ENCODE measurements at places on chromosomes 5 and 9.

DNA sequence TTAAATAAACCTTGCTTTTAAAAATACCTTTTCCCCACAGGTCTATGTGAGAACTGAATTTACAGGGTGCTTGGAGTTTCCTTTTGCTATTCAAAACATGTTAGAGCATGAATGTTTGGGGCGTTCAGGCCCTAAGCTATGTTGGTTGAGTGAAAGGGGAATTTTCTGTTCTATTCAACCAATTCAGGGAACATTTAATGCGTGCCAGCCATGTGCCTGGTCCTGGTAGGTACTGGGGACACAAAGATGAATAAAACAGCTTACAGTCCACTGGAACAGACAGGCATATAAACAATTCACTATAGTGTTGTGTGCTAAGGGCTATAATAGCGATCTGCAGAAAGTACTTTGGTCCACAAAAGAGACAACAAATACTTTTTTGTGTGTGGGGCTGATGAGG, 108.5 kb downstream of the ZSWIM6 start:
- DNase-seq: no peak

DNA sequence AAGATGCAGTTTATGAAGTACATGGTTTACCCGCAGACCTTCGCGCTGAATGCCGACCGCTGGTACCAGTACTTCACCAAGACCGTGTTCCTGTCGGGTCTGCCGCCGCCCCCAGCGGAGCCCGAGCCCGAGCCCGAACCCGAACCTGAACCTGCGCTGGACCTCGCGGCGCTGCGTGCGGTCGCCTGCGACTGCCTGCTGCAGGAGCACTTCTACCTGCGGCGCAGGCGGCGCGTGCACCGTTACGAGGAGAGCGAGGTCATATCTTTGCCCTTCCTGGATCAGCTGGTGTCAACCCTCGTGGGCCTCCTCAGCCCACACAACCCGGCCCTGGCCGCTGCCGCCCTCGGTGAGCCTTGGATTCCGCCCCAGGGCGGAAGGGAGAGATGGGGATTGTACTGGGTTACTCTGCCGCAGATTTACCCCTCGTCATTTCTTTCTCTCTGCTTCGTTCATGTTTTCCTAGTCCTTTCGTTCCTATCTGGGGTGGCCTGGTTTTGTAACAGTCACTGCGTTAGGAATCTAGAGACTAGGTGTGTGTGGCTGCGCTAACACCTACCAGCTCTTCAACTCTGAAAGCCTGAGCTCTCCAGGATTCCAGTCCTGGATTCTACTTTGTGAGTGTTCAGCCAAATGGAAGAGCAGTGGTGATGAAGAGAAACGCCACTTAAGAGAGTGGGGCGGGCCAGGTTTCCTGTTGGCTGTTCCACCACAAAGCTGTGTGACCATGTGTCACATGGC, 638 bp downstream of the MRPS30 start:
- DNase-seq: no peak

DNA sequence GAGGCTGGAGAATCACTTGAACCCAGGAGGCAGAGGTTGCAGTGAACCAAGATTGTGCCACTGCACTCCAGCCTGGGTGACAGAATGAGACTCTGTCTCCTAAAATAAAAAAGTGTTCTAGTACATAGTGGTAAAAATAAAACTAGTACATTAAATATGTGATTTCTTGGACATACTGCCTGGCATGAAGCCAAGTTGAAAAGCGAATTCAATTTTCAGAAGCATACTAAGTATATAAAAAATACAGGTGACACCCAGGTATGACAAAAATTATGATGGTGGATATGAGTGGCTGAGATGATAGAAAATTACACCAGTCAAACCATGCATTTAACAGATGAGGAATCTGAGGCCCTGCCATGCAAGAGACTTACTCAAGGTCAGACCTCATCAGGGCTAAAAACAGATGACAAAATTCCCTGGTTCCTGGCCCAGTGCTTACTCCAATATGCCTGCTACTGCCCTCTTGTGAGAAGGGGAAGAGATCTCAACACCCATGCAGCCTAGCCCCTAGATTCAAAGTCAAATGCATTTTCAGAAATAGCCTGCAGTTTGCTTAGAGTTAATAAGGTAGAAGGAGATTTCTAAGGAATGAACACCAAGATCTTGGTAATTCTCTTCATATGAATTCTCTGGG, 46.6 kb upstream of the GNPDA1 start:
- DNase-seq: no peak

DNA sequence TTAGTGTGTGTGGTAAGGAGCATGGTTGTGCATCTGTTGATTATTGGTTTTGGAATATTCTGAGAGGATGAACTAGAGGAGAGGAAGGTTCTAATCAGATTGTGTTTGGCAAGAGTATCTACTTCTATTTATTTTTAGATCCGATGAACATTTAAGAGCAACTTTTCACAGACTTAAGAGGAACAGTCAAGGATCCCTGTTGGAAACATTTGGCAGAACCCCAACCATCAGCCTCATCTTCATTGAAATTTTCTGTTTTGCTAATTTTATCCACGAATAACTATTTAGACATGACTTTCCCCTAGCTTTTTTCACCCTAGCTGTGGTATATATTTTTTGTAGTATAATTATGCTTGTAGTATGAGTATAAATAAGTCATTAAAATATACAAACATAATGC, 868.5 kb downstream of the MAT2B start:
- no peak for DNase-seq
